Frontal cortex (tissue), 4 donors: ENCODE measurements at places on chromosomes 11 and 22.
A peak's percentile ranks its signal among the peaks of the same experiment; 100 is the strongest.

DNA sequence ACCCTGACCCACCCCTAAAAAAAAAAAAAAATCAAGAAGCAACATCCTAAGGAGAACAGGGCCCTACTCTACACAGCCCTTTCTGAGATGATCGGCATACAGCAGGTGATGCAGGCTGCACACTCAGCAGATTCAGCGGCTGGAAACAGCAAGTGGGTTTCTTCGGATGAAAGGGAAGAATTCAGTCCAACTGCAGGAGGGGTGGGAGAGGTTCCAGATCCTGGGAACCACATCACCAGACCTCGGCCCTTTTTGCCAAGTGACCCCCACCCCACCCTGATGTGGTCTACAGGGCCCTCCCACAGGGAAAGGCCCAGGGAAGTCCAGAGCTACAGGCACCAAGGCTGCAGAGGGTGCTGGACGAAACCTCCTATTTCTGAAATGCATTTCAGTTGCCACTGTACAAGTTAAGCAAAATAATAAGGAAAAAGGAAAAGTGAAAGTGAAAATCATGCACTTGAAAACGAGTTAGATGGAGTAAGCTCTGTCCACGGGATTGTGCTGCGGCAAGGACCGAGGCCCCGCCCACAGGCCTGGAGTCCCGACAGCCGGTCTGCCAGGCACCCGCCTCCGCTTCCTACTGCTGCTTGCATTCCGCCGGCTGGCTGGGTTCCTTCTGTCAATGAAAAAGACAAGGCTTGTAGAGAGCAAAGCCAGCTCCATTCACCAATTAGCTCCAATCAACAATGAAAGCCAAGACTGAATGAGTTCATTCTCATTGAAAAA is 16.0 kb upstream of the PHLDA2 start:
- peak; percentile 82 for DNase-seq

GRCh38 chr22:19816372-19817119 is 38.1 kb downstream of the GNB1L start:
- DNase-seq, result no peak

- no peak for DNase-seq
Observed at GRCh38 chr11:45839204-45839603, 8.1 kb upstream of the CRY2 start.

DNA sequence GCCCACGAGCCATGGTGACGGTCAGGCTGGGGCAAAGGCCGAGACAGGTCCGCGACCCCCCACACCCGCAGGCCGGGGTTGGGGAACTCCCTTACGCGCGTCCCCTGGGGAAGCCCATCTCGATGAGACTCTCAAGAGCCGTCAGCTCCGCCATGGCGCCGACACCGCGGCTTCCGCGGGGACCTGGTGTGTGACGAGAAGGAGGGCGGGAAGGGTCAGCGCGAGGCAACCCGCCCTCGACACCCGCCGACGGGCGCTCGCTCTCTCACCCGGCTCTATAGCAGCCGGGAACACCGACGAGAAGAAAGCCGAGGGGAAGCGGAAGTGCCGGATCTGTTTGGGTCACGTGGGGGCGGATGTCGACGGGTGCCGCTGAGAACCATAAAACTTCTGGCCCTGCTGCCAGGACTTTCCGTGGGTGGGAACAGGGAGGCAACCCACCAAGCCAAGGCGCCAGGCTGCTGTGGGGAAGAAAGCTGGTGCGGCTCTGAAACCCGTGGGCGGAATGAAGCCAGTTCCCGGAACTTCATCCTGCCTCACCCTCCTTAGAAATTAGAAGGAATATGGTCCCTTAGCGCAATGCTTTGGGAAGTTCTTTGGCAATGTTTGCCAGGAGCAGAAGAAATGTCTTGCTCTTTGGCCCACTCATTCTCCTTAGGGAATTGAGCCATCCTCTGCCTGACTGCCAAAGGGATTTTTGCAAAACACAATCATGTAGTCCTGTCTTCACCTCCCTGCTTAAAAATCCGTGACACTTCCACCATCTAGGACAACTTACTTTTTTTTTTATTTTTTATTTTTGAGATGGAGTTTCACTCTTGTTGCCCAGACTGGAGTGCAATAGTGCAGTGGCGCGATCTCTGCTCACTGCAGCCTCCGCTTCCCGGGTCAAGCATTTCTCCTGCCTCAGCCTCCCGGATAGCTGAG is at the start of gene UBXN1:
TSS of gene UBXN1 (minus strand) at position 304 of the 927 bp plus-strand sequence. CDS start at position 154, 150 bp downstream.
- DNase-seq, result peak; percentile 88

- no peak for DNase-seq
Observed at GRCh38 chr11:43674560-43674959, 6.0 kb upstream of the HSD17B12 start.

DNA sequence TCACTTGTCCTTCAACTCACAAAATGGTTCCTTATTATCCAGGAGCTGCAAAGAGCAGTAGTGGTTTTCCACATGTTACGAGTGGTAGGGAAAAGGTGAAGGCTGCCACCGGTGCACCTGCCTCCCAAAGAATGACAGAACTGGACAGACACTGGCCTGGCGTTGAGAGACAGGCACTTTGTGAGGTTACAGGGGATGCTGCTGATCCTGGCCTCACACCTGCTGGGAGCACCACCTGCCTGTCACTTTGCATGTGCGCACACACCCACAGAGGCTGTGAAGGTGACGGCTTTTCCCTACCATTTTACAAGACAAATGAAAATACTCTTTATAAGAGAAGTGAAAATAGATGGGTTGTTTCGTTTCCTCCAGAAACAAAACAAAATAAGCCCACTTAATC is 175.3 kb upstream of the B3GAT1 start:
- no peak for DNase-seq

GRCh38 chr11:34860518-34860917 is 55.7 kb downstream of the APIP start:
- no peak for DNase-seq

DNA sequence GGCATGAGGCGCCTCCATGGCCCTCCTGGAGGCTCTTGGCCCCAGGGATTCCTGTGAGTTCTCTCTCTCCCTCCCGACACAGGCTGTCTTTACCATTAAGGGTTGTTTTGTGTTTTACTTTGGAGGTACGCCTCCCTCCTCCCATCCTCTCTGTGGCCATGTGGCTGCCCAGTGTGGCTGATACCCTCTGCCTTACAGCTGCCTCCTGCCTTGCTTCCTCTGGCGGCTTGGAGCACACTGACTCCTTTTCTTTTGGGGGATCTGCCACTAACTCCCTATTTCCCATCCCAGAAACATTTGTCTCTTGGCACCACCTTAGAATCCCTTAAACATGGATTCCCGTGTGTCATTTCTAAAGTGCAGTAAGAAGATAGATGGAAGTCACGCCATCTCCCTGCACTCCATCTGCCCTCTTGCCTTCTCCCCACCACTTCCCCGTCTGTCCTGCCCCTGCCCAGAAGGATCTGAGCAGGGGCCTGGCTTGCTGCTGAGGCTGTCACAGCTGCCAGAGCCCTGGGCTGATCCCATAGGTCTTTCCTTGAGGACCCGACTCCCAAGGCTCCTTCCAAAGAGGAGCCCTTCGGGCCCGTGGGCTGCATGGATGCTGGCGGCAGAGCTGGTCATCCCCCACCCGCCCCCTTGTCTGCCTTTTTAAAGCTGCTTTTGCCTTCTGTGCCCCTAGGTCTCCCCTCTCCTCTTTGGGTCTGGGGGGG is 15.1 kb upstream of the ACR start:
- DNase-seq, result no peak
